ENCODE measurements at places on chromosomes 16 and 17. TPM values are rescaled to one million over a fixed set of nuclear protein-coding genes. Genes with fewer than 3 reads are reported as not detected.

DNA sequence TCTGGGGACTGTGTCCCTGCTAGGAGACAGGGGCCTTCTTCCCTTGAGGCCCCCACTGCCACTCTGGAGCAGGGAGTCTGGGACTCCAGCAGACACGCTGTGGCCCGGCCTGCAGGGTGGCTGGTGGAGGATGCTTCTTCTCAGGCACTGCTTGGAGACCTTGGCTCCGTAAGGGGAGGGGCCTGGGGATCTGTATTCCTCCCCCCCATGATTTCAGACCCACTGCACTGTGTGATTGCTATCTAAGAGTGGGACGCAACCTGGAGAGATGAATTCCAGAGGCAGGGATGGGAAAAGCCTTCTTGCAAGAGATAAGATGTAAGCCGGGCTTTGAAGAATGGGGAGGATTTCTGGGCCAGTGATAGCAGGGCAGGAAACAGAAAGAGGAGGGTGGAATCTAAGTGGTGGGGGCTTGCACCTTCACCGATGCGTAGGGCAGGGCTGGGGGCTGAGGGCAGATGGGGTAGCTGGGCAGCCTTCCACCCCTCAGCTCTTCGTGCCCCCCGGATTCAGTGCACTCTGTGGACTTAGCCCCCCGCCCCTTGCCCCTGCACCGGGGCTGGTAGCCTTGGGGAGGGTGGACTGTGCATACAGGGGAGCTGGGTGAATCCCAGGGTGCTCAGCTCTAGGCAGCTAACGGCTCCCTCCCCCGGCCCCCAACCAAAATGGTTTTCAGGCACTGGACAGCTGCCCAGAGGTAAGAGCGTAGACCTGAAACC lies 5.2 kb upstream of the GSE1 start:
- no peak for DNase-seq

The USP43 gene
- 4.0 TPM for polyA plus RNA-seq

The LGALS9 gene
- 1.3 TPM for polyA plus RNA-seq

DNA sequence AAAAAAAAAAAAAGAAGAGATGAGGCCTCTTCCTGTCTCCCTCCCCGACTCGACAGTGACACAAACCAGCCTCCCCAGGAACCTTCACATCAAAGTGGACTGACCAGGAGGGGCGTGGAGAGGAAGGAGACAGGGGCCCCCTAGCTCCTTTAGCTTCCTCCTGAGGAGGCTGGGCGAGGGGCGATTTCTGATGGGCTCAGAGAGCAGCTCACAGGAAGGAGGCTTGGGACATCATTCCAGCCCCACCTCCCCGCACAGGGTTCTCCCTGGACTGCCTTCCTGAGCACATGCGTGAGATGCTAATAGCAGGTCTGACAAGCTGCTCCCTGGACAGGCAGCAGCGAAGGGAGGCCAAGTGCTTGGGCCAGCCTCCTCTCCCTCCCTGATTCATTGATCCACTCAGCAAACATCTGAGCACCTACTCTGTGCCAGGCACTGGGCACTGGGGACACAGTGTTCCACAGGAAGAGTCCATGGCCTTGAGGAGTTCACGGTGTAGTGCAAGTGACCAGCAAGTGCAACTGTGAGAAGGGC lies 14.4 kb upstream of the DOK4 start:
- no peak for DNase-seq

GRCh38 chr17:4049546-4049945 lies 85.3 kb upstream of the ATP2A3 start:
- DNase-seq: no peak

The MYH2 gene
- polyA plus RNA-seq: not detected

GRCh38 chr17:73998249-73998648 lies 205.2 kb upstream of the RPL38 start:
- no peak for DNase-seq

DNA sequence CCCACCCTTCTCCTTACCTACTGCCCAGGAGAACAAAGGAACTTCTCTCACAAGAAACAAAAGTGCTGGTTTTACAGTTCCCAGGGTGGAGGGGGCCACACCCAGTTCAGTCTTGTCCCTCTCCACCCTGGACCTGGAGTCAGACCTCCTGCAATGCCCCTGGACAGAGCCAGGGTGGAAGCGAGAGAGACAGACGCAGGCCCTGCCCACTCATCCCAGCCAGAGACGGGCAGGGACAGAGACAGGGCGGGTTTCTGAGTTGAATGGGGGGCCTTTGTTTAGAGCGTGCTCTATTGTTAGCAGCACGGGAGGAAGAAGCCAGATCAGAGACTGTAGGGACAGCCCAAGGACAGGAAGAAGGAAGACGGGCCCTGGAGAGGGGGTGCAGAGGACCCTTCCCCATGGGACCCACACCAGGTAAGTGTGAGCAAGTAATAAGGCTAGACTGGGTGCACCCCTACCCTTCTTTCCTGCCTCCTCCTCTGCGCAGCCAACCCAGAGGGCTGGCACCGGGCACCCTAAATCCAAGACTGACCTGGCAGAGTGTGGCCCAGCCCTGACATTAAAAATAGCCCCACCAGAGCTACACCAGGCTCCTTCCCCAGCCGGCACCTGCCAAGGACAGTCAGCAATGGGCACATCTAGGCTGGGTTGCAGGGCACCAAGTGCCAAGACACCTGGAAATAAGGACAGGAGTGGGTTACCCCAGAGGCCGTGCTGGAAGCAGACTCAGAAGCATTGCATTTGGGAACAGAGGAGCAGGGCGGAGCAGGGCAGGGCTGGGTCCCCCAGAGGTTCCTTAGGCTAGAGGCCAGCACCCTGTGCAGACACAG lies 10.9 kb downstream of the JUP start:
- no peak for DNase-seq

DNA sequence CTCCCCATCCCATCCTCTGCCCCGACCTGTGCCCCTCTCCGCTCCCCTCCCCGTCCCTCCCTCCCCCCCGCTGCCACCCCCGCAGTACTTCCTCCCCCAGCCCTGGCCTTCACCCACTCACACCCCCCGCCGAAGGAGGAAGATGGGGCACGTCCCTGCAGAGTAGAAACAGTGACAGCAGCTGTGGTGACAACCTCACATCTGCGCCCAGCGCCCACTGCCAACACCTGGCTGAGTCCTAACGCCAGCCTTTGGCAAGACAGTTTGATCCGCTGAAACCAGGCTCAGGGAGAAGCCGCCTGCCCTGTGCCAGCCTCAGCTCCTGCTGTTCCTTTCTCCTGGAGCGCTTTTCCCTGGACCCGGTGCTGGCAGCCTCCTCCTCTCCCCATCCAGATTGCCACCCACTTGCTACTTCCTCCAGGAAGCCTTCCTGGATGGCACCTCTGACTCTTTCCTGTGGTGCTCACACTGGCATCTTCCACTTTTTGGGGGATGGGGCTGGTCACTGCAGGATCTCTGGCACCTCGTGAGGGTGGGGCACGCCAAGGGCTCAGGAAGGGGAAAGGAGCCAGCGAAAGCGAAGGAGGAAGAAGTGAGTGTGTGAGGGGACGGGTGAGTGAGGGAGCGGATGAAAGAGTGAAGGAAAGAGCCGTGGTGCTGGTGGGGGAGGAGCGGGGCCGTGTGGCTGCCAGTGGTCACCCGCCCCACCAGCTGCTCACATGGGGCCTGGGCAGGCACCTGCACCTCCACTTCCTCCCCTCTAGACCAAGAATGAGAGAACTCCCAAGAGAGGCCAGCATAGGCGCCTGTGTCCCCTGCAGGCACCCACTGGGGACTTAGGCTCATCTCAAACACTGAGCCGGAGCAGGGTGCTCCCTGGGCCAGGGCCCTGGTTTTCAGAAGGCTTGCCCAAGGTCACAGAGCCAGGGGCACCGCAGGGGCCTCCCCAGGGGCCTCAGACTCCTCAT lies 27.0 kb downstream of the ZFPM1 start:
- DNase-seq: no peak

DNA sequence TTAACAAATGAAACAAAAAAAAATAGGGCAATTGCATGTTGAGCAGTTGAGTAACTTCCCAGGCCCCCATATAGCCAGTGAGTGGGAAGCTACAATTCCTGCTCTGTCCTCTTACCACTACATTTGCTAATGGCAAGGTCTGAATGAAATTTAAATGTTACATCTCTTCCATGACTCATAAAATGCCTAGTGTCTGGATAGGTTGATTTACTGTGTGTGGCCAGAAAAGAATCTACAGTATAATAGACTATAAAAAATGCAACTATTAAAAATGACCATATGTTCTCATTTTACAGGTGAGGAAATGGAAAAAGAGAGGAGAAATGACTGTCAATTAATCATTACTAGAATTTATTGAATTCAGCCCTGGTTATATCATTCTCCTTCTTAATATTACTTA lies 1199.3 kb downstream of the CDH11 start:
- no peak for DNase-seq
